ENCODE measurements at places on chromosomes 4 and X. TPM values are rescaled to one million over a fixed set of nuclear protein-coding genes. Genes with fewer than 3 reads are reported as not detected.

- no peaks in the 10 kb centered on the region for H3K27me3 ChIP-seq
- no peaks in the 10 kb centered on the region for H3K4me1 ChIP-seq
- H3K36me3 ChIP-seq, result no peaks in the 10 kb centered on the region
- DNase-seq, result no peak
- H3K27ac ChIP-seq, result no peak overlapping the region
Measured at GRCh38 chrX:20399728-20400414, 133.2 kb upstream of the RPS6KA3 start.

GRCh38 chrX:24428516-24428915, 36.6 kb upstream of the PDK3 start:
- no peaks in the 10 kb centered on the region for H3K36me3 ChIP-seq
- no peak for DNase-seq
- no peaks in the 10 kb centered on the region for H3K4me1 ChIP-seq
- H3K4me3 ChIP-seq, result no peak overlapping the region

- no peaks in the 10 kb centered on the region for H3K36me3 ChIP-seq
- no peaks in the 10 kb centered on the region for H3K27me3 ChIP-seq
- no peak for DNase-seq
- no peak overlapping the region for H3K4me3 ChIP-seq
- H3K27ac ChIP-seq, result no peak overlapping the region
Measured at GRCh38 chrX:134369576-134369975, 90.4 kb upstream of the HPRT1 start.

GRCh38 chr4:78320349-78320935, 231.1 kb upstream of the ANXA3 start:
- H3K36me3 ChIP-seq, result peaks cover 37% of the 10 kb centered on the region
- DNase-seq, result no peak
- H3K27me3 ChIP-seq, result no peaks in the 10 kb centered on the region

Gene CXCL1
- total RNA-seq, result 0.20 TPM

- H3K36me3 ChIP-seq, result no peaks in the 10 kb centered on the region
- H3K4me1 ChIP-seq, result no peaks in the 10 kb centered on the region
- no peak for DNase-seq
- no peak overlapping the region for H3K4me3 ChIP-seq
Measured at GRCh38 chr4:71064521-71064920, 71.1 kb downstream of the DCK start.

DNA sequence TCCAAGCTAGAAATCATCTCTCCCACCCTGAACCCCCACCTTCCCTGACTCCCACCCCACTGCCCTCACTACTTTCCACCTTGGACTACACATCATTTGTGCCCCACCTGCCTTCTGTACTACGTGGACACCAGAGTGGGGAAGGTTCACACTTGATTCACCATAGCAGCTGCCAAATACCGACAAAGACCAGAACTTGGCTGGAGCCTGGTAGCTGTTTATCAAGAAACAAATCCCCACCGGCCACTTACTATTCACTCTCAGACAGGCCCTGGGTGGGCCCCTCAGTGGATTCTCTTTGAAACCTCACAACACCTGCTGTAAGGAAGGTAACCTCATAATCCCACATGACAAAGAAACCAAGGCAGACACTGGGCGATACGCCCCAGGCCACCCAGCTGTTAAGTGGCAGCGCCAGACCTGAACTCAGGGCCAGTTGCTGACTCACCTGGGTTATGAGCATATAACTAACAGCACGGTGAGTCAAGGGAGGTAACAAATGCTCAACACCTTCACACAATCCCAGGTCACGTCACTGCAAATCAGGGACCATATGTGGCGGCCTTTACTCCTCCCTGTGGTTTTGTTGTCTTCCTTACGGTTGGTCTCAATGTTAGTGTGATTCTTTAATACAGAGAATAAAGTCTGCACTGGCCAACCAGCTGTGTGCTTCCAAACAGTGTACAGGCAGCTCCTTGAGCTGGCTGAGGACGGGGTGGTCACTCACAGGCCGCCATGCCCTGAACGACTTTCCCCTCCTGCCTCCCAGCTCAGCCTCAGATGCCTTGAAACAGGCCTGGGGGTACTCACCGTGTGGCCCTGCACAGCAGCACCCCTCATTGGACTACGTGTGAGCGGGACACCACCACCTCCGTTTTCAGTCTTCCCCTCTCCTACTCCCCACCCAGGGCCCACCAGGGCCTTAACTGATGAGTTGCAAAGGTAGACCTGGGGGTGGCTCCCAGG, 7.5 kb downstream of the WDR1 start:
- H3K4me3 ChIP-seq, result no peak overlapping the region
- DNase-seq, result no peak
- H3K27me3 ChIP-seq, result no peaks in the 10 kb centered on the region
- no peak overlapping the region for H3K27ac ChIP-seq

Gene MAGEA9
- total RNA-seq, result 0.28 TPM

Gene EREG
- not detected for total RNA-seq

Gene TCEAL6
- not detected for total RNA-seq

GRCh38 chr4:46954643-46955042, 38.7 kb downstream of the GABRA4 start:
- no peaks in the 10 kb centered on the region for H3K27me3 ChIP-seq
- H3K36me3 ChIP-seq, result no peaks in the 10 kb centered on the region
- H3K27ac ChIP-seq, result no peak overlapping the region
- H3K4me3 ChIP-seq, result no peak overlapping the region
- no peak for DNase-seq

- DNase-seq, result no peak
- no peak overlapping the region for H3K27ac ChIP-seq
- no peaks in the 10 kb centered on the region for H3K36me3 ChIP-seq
- H3K27me3 ChIP-seq, result no peaks in the 10 kb centered on the region
- H3K4me3 ChIP-seq, result no peak overlapping the region
Measured at GRCh38 chr4:57098941-57099340, 11.2 kb downstream of the IGFBP7 start.

Gene GATB
- total RNA-seq, result 18.9 TPM

- H3K4me3 ChIP-seq, result no peak overlapping the region
- H3K4me1 ChIP-seq, result no peaks in the 10 kb centered on the region
- peaks cover 2% of the 10 kb centered on the region for H3K36me3 ChIP-seq
- no peak for DNase-seq
Measured at GRCh38 chrX:8755116-8755515, 23.2 kb upstream of the ANOS1 start.

Gene ADGRG4
- total RNA-seq, result not detected

GRCh38 chrX:76617020-76617419, 189.5 kb downstream of the MAGEE1 start:
- H3K36me3 ChIP-seq, result peaks cover 7% of the 10 kb centered on the region
- H3K27ac ChIP-seq, result no peak overlapping the region
- no peaks in the 10 kb centered on the region for H3K4me1 ChIP-seq
- no peak overlapping the region for H3K4me3 ChIP-seq
- no peaks in the 10 kb centered on the region for H3K27me3 ChIP-seq
